ENCODE measurements at places on chromosomes 16 and 17.

GRCh38 chr16:20903899-20904506 is 3.4 kb downstream of the LYRM1 start:
- no peak overlapping the region for H3K27ac ChIP-seq
- H3K27me3 ChIP-seq = no peaks in the 10 kb centered on the region
- no peak for DNase-seq

DNA sequence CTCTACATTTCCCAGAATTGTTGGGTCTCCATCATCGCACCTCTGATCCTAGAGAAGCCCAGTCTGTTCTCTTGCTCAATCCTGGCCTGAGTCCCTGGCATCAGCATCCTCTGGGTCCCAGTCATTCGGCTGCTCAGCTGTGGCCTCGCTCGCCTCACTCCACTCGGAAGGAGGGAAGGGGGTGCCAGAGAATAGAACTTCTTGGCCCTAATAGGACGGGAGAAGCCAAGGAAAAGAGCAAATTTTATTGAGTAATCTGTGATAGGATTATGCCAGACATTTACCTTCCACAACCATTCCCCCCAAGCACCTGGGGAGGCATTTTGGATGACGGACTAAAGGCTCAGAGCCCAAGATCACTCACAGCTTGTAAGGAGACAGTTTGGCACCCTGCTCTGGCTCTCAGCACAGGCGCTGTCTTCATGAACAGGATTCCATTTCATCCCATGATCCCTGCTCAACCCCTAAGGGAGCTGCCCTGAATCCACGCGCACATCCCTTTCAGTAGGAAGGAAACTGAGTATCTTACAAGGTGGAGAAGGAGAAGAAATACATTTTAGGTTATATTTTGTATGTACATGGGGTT is 498 bp upstream of the CLEC10A start:
- no peaks in the 10 kb centered on the region for H3K27me3 ChIP-seq
- DNase-seq = no peak
- H3K4me3 ChIP-seq = no peak overlapping the region
- H3K4me1 ChIP-seq = peaks cover 4% of the 10 kb centered on the region
- H3K27ac ChIP-seq = no peak overlapping the region

- H3K27me3 ChIP-seq = no peaks in the 10 kb centered on the region
- peaks cover 18% of the 10 kb centered on the region for H3K4me1 ChIP-seq
- H3K36me3 ChIP-seq = no peaks in the 10 kb centered on the region
Measured at GRCh38 chr17:80819422-80820164, 172.0 kb upstream of the CHMP6 start.

DNA sequence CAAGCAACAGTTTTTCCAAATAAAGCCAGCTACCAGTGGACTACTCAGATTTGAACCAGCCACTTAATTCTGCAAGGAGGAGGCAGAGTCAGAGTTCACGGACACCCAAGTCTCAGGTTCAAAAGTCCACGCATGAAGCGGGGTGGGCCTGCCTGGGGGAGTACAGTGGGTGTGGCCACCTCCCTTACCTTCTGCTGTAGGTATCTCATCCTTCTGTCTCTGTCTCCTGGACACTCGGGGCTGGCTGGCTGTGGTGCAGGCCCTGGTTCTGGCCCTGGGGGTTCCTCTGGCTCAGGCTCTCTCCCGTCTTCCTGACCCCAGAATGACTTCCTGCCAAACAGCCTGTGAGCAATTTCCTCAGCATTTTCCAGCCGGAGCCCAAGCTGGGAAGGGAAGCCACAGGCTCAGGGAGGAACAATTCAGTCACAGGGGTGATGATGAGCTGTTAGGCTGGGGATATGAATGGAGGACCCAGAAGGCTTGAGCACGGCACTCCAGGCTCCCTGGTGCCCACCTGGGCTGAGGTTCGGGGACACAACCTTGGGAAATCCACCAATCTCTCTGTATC is 101.9 kb downstream of the LITAF start:
- no peak for DNase-seq
- no peak overlapping the region for H3K4me3 ChIP-seq
- H3K27ac ChIP-seq = no peak overlapping the region
- no peaks in the 10 kb centered on the region for H3K27me3 ChIP-seq

DNA sequence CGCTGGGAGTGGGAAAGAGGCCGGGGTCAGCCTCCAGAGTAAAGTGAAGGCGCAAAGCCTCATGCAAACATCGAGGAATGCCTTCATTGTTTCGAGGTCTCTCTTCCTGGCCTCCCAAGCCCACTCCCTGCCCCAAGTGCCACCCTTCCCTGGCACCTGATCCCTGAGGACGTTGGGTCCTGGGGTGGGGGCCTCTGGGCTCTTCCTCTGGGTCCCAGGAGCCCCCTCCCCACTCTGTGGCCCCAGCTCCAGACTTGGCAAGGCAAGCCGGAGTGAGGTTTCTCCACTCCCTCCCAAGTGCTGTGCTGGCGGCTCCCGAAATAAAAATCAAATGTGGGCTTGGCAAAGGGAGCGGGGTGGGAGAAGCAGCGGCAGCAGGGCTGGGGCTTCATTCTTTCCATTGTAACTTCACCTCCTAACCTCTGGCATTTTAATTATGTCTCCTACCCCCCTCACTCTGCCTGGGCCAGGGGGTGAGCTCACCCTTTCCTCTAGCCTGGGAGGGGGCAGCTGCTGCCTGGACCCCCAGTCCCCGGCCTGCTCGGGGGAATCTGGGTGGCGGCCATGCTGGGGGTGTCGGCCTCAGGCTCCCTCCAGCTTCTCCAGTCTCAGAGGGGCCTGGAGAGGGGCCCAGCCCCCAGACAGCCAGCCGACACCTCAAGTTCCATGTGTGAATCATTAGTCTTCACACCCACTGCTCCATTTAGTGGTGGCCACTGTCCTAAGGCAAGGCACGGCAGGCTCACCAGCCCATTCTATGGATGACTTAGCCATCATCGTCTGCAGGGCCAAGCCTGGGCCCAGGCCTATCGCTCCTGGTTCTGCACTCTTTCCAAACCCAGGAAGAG is 14.6 kb upstream of the TMEM92 start:
- H3K4me3 ChIP-seq = no peak overlapping the region
- no peaks in the 10 kb centered on the region for H3K36me3 ChIP-seq
- H3K27ac ChIP-seq = no peak overlapping the region
- H3K4me1 ChIP-seq = no peaks in the 10 kb centered on the region
- DNase-seq = no peak
- H3K27me3 ChIP-seq = no peaks in the 10 kb centered on the region

DNA sequence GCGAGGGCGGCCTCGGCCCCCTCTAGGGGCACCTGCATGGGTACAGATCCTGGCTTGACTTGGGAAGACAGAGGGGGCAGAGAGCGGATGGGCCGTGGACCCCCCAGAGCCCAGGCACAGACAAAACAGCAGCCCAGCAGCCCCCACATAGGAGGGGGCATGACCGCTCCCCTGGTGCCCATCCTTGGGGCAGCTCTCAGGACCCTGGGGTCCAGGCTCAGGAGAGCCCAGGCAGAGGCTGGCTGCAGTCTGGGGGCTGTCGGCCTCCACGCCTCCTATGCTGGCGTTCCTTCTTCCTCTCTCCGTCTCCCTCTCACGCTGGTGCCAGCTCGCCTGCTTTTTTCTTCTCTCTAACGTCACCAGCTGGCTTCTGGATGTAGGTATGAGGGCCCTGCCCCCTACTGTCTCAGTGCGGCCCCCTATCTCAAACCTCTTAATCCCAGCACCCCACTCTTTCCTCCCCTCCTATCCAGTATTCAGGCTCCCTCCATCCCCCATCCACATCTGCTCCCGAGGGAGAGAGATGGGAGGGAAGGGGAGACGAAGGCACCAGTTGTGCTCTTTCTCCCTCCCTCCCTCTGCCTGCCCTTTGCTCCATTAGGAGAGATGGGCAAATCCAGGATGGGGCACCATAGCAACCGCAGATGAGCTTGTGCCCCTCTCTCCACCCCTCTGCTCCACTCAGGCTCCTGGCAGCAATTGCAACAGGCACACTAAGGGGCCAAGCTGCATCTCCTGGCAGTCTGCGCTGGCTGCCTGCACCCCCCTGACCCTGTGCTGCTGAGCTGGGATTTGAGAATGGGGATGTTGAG is at the start of gene GPR179:
GPR179 (minus strand) TSS at position 349 of the 812 bp plus-strand sequence; CDS start at position 182, 167 bp downstream.
- H3K36me3 ChIP-seq = no peaks in the 10 kb centered on the region
- no peak within 1 kb of the TSS for H3K27ac ChIP-seq
- H3K27me3 ChIP-seq = no peaks in the 10 kb centered on the region
- no peak for DNase-seq

GRCh38 chr16:30875871-30876801 is 17.7 kb downstream of the BCL7C start:
- DNase-seq = peak; percentile 29
- H3K27ac ChIP-seq = peak overlapping the region; percentile 84
- no peaks in the 10 kb centered on the region for H3K27me3 ChIP-seq
- H3K36me3 ChIP-seq = no peaks in the 10 kb centered on the region
- H3K4me3 ChIP-seq = peak overlapping the region; percentile 85
- no peaks in the 10 kb centered on the region for H3K4me1 ChIP-seq

DNA sequence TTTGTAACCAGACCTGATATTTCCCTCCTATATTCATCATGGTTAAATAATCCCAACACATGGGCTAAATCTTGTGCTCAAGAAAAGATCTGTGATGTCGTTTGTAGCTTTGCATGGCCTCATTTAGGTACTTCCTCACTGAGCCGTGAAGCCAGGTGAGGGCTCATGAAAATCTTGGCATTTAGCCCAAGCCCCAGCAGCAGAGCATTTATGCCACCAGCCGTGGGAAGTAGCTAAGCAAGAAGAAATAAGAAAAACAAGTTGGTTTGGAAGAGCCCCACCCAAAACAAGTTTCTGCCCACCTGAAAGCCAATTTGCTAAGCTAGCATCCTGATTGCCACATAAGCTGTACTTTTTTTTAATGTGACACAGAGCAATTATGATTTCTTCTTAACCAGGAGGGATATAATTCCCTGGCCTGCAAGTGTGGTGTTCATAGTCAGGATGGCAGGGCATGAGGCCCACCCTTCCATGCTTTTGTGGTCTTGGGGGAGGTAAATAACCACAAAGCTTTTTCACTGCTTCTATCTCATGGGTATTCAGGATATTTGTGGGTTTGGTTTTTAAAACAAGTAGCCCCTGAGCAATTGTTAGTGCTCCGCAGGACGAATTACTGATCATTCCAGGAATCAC is 10.5 kb downstream of the TMIGD1 start:
- H3K27ac ChIP-seq = no peak overlapping the region
- no peak overlapping the region for H3K4me3 ChIP-seq
- DNase-seq = no peak
- peaks cover 9% of the 10 kb centered on the region for H3K4me1 ChIP-seq
- no peaks in the 10 kb centered on the region for H3K27me3 ChIP-seq
- H3K36me3 ChIP-seq = no peaks in the 10 kb centered on the region

All from A673 (cell line).